ENCODE measurements at places on chromosomes 12 and 14. TPM values are rescaled to one million over a fixed set of nuclear protein-coding genes. Genes with fewer than 3 reads are reported as not detected.

The CISTR gene
- not detected for total RNA-seq

The A2ML1 gene
- under 0.01 TPM for total RNA-seq

The GALNT8 gene
- 0.39 TPM for total RNA-seq

The CPNE6 gene
- not detected for total RNA-seq

The SYCP3 gene
- total RNA-seq = 0.39 TPM

Measured in subcutaneous preadipocyte (primary cell).